ENCODE measurements at places on chromosomes 16 and 17. TPM values are rescaled to one million over a fixed set of nuclear protein-coding genes. Genes with fewer than 3 reads are reported as not detected.

- DNase-seq, result no peak
These were observed 170.7 kb downstream of the CYB561 start for GRCh38 chr17:63275318-63275970.

DNA sequence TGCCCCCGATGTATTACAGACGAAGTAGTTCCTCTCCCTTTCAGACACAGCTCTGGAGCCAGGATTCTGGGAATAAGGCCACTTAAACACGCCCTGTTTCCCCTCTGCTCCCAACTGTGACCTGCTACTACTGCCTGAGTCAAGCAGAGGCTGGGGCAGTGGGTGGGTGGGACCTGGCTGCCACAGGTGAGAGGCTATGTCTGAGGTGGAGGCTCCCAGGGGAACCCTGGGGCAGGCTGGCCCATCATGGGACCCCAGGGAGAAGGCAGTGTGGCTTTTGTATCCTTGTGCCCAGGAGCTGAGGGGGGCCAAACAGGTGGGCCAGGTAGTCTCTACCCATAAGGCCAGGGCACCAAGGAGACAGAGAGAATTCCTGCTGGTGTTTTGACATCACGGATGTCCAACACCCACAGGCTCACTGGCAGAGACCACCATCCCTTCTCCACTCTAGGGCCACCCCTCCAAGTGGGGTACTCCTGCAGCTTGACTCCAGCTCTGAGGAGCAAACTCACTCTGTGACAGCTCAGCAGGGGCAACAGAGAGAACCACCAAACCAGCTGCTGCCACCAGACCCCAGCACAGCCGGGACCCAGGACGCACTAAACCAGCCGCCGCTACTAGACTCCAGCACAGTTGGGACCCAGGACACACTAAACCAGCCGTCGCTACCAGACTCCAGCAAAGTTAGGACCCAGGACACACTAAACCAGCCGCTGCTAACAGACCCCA is 105.3 kb upstream of the SMURF2 start:
- no peak for DNase-seq

The CCDC40 gene
- total RNA-seq, result 12.4 TPM

DNA sequence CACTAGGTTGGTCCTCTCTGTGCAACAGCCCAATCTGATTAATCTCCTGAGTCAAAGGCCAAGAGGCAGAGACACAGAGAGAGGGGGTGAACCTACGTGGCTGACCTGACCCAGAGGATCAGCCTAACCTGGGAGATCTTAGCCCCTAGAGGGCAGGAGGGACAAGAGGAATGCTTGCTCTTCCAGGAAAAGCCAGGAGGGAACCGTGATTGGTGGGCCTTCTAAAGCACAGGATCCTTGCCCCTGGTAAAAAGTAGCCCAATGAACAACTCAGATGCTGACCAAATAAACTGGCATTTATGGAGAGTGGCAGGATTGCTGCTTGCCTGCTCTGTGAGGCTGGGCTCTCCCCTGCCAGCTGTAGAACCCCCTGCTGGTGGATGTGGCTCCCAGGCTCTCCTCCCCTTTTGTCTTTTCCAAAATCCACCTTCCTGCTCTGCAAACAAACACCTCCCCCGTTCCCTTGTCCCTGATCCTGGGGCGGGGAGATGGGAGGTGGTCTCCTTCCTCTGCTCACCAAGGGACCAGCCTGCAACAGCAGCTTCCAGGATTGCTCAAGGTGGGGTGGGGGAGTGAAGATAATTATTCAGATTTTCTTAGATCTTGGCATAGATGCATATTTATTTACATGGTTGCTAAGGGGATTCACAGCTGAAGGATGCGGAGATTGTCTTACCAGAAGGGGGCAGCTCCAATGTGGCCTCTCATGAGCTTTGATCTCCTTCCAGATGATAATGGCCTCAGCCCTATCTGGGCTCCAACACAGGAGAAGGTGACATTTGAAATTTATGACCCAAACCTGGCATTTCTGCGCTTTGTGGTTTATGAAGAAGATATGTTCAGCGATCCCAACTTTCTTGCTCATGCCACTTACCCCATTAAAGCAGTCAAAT is 71.9 kb downstream of the SDR42E1 start:
- DNase-seq, result no peak

The OSGIN1 gene
- 5.9 TPM for total RNA-seq

GRCh38 chr16:2474877-2475412 is at the start of gene TBC1D24:
Gene TBC1D24 (plus strand): TSS chr16:2475127. CDS start chr16:2496149, 21,022 bp downstream.
- DNase-seq, result peak; percentile 88

The OR4D1 gene
- total RNA-seq, result not detected

DNA sequence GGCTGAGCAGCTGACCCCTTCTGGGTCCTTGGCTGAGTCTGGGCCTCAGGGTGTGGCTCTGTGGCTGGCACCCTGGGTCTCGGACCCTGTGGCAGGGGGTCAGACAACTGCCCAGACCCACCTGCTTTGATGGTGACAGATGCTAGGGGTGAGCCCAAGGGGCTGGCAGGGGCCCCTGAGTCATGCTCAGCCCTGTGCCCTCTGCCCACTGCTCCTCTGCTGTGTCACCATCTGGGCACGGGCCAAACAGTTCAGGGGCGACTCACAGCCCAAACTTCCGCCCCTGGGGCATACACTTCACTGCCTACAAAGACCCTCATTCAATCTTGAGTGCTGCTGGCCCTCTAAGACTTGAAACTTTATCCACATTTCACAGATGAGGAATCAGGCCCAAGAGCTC is 5.7 kb downstream of the ADGRG1 start:
- DNase-seq, result no peak

DNA sequence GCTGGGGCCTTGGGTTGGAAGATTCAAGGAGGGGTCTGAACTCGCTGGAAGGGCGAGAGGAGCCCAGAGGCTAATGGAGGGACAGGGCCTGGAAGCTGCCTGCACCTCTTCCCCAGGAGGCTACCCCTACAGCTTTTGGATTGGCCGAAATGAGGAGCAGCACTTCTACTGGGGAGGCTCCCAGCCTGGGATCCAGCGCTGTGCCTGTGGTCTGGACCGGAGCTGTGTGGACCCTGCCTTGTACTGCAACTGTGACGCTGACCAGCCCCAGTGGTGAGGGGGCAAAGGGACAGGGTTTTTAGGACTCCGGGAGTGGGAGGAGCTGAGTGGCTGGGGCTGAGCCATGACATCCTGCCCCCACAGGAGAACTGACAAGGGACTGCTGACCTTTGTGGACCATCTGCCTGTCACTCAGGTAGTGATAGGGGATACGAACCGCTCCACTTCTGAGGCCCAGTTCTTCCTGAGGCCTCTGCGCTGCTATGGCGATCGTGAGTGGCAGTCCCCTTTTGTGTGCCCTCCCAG is 8.8 kb downstream of the CNTNAP1 start:
- no peak for DNase-seq

The MYOCD gene
- total RNA-seq, result 28.2 TPM

GRCh38 chr17:45227101-45227925 is 5.6 kb downstream of the FMNL1 start:
- no peak for DNase-seq

- DNase-seq, result no peak
These were observed 514.9 kb upstream of the GOT2 start for GRCh38 chr16:59249011-59249410.

- DNase-seq, result no peak
These were observed 407 bp downstream of the HS3ST6 start for GRCh38 chr16:1917665-1918350.

- DNase-seq, result no peak
These were observed 22.6 kb downstream of the CACNG4 start for GRCh38 chr17:66987059-66987616.

DNA sequence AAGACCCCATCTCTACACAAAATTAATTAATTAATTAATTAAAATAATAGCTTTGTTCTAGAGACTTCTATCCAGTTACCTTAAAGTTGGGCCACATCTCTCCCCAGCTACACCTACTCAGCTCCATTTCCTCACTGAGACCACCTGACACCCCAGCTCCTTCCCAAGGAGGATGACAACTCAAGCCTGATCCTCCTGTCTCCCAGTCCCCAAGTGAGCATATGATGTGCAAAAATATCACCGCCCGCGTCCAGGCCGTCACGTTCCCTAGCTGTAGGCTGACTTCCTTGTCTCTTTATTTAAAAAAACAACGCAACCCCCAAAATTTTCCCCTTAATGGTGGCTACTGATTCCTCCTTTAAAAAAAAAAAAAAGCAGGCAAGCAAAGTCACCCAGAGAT is 120.2 kb upstream of the RCVRN start:
- no peak for DNase-seq

The SKAP1 gene
- total RNA-seq, result 25.4 TPM

DNA sequence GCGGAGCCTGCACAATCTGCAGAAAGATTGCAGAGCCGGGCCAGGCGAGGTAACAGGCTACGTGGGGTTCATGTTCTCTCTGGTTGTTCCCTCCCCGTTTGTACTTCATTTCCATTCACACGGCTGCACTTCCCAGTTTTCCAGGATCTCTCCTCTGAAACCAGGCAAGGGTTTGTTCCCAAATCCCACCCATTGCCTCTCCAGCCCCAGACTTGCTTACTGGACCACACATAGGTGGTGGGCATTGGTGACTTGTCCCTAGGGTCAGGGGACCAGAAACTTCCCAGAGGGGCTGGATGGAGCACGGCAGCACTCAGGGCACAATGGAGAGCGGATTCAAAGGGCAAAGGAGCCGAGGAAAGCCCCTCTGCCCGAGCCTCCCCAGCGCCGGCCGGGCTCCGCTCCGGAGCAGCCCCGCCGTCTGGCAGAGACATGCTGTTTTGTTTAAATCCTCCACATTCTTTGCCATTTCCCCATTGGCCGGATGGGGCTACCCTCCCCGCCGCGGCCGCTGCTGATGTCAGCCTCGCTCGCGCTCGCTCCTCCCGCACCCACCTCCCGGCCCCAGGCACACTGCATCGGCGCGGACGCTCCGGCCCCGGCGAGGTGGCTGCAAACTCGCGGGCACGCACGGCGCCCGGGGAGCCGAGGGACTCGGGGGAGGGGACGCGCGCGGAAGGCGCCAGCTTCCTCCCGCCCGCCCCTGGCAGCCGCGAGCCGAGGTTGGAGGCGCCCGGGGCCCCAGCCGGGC is at the start of gene PITPNC1:
PITPNC1 (plus strand) TSS at position 545 of the 751 bp plus-strand sequence.
- peak; percentile 88 for DNase-seq

DNA sequence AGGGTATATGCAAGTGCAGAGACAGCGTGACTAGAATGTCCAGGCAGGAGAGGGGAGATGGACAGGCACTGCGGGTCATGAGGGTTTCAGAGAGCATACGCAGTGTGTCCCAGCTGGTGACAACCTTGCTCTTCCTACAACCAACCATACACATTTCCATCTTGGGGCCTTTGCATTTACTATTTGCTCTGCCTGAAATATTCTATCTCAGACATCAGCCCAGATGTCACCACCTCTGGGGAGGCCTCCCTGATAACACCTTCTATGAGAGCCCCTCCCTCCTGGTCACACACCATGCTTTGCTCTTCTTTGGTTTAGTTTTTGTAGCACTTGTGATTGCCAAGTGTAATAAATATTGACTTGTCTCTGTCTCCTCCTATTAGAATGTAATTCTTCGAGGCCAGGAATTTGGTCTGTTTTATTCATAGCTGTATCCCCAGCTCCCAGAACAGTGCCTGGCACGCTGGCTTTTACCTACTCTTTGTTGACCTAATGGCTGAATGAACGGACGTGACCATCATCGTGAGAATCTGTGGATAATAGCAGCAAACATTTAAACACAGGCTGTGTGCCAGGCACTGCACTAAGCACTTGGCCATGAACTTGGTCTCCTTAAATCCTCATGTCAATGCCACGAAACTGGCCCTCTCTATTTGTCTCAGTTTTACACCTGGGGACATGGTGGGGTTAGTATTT is 51.9 kb downstream of the PLCG2 start:
- DNase-seq, result no peak

DNA sequence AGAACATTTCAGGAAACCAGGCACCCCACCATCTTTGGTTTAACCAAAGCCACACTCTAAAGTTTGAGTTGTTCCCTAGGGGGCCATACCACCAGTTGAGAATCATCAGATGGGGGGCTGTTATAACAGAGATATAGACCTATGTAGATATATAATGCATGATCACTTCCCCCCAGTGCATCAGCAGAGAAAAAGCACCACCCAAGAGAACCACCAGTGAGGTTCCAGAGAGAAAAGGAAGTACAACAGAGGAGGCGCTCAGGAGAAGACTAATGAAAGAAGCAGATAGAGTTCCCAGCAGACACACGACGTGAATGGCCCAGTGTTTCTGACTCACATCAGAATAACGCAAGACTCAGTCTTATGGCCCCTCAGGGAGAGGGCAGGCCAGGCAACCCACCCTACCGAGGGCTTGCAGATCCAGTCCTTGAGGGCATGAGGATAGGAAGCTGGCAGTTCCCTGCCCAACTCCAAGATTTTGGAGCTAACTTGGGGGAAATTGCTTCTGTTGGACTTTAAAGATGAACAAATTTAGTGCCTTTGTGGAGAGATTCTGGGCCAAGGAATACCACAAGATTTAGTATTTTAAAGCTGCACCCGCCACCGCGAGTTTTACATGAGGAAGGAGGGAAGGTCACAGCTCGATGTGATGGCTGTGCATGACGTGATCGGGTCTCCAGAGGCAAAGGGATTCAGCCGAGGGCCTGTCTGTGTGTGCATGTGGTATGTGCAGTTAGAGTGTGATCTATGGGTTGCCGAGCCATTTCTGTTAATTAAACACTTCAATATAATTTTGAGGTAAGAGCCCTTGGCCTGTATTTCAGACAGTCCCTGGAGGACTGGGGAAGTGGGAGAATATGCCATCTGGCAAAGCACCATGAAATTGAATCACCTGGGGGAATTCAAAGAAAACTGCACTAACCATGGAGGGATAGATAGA is 53.1 kb downstream of the AIPL1 start:
- no peak for DNase-seq

GRCh38 chr17:66369830-66370229 is 67.4 kb downstream of the PRKCA start:
- DNase-seq, result no peak

DNA sequence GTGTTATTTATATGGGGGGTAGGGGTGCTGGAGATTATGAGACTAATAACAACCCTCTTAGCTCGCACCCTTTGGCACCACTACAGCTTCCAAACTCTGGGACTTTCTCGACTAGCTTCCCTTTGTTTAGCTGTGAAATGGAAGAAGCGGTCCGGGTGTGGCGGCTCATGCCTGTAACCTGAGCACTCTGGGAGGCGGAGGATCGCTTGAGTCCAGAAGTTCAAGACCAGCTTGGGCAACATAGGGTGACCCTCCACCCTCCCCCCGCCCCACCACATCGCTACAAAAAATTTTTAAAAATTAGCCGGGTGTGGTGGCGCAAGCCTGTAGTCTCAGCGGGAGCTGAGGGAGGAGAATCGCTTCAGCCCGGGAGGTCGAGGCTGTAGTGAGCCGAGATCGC is 814 bp upstream of the CDH3 start:
- no peak for DNase-seq

GRCh38 chr17:56425483-56425882 is 168.0 kb upstream of the NOG start:
- no peak for DNase-seq

The TEKT5 gene
- total RNA-seq, result 8.0 TPM

The CPNE7 gene
- 16.2 TPM for total RNA-seq

- DNase-seq, result no peak
These were observed 40.7 kb downstream of the RGS9 start for GRCh38 chr17:65177901-65178300.

The TNP2 gene
- total RNA-seq, result not detected

GRCh38 chr16:85479972-85480726 is 133.0 kb upstream of the GSE1 start:
- DNase-seq, result no peak

- no peak for DNase-seq
These were observed 18.9 kb upstream of the CYLD start for GRCh38 chr16:50722960-50723359.
